Esophagus squamous epithelium (tissue), 5 donors: ENCODE measurements at places on chromosomes 5 and 9. TPM values are rescaled to one million over a fixed set of nuclear protein-coding genes. Genes with fewer than 3 reads are reported as not detected.

XRCC4 gene
- total RNA-seq, result 10.3 TPM

INSL6 gene
- not detected for total RNA-seq

FBLL1 gene
- 0.18 TPM for total RNA-seq

FOXD4L4 gene
- total RNA-seq, result not detected

CCDC107 gene
- total RNA-seq, result 6.6 TPM

DNA sequence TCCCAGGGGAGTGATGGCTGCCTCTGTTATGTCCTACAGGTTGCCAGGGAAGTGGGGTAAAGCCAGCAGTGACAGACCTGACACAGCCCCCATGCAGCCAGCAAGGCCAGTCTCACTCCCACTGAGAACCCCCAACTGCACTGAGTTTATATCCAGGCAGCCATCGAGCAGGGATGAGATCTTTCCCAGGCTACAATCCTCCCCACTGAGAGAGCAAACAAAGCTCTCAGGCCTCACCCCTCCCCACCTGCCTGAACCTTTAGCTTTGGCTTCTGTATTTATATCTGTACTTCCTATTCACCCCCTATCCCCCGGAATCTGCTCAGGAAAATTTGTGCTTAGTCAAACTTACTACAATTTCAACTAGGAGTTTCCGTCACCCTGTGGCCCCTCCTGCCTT is 284.1 kb downstream of the FAM170A start:
- DNase-seq, result no peak

GRCh38 chr5:132510076-132510475 is 19.5 kb upstream of the IRF1 start:
- no peak for DNase-seq

- DNase-seq, result no peak
Observed at GRCh38 chr9:69071059-69071458, 35.5 kb downstream of the FXN start.
